ENCODE measurements at places on chromosomes 16 and 17.

DNA sequence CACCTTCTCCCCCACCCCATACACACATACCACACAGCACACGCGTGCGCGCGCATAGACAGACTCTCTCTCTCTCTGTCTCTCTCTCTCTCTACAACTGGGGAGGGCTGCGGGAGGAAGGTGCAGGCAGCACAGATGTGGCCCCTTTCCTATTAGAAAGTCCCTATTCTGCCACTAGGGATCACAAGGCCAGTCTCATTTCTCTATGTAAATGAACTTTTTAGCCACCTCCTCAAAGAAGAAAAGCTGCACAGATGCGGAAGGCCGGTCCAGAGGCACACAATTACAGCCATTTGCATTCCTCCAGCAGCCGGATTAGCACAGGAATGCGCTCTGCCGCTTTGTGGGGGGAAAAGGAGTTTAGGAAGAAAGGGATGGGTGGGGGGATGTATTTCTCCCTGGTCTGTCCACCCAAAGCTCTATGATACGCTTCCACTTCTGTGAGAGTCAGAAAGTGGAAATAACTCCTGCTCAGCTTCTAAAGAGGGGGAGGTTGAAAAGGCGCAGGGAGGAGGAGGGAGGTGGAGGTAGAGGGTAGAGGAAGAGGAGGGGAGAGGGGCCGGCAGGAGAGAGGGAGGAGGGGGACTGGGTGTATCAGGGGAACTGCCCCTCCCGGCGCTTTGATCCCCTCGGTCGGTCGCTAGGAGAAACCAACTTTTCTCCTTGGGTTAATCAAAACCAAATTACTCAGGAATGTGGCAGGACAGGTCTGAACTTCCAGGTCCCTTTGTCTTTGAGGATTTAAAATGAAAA is 11.7 kb downstream of the ZFHX3 start:
- peak; percentile 58 for DNase-seq

- no peak for DNase-seq
Observed at GRCh38 chr16:22664132-22664531, 149.8 kb upstream of the HS3ST2 start.

- DNase-seq: no peak
Observed at GRCh38 chr17:11205659-11206058, 35.4 kb upstream of the SHISA6 start.

DNA sequence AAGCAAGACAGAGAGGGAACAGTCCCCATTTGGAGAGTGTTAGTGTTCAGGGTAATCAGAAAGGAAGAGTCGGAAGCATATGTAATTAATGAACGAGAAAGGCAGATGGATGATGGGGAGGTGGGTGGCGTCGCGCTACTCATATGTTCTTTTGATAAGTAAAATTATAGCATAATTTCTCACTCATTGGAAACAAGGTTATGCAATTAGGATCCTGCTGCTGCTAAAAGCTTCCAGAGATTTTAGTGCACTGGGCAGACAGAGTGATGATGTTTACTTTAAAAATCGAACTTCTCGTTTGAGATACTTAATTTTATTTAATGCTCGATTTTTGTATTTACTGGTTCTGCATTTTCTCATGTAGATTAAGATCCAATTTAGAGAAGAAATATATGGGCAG is 96.2 kb downstream of the PRKCA start:
- DNase-seq: no peak

DNA sequence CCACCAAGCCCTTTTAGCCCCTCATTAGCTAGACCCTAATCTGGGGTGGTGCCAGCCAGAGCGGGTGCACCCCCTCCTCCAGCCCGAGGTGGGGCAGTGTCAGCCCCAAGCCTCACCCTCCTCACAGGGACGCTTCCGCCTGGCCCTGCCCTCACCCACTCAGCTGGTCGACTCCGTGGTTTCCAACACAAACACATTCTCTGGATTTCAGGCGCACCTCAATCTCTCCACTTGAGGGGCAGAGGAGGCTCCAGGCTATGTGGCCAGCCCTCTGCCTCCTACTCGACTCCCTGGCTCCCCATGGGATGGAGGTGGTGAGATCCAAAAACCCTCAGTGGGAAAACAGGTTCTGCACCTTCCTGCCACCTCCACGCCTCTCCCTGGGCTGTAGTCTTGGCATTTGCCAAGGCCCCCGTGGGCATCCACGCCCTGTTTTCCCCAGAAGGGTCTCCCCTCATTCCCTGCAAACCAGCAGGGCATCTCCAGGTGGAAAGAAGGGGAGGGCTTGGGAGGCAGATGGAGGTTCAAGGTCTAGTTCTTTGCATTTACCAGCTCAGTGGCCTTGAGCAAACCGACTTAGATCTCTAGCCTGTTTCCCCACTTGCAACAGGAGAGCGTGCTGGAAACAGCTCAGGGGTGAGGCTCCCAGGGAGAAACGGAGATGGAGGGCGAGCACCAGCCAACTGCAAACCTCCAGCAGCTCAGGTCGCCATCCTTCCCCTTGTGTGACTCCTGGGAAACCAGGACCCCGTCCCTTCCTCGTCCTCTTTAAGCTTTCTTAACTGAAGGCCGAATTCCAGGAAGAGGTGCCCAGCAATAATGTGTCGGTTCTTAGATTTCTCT is 1.7 kb downstream of the EMP2 start:
- DNase-seq: no peak

DNA sequence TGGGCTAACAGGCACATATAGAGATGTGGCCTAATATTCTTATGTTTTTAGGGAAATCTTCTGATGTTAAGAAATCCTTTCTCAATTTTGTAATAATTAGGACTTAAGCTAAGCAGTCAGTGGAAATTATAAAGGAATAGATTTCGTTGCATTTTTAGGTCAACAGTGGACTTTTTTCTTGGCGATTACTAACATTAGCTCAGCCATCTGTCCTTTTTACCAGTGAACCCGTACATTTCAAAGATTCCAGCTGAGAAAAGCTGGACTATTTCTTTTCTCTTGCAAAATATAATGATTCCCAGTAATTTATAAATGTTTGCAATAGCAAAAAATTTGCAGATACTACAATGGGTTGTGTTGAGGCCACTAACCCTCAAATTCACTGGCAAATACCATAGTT is 54.9 kb upstream of the CA10 start:
- no peak for DNase-seq

- peak; percentile 96 for DNase-seq
Observed at GRCh38 chr16:81625544-81626153, 153.4 kb upstream of the PLCG2 start.

GRCh38 chr16:49635009-49635350 is 220.9 kb downstream of the ZNF423 start:
- DNase-seq: no peak

DNA sequence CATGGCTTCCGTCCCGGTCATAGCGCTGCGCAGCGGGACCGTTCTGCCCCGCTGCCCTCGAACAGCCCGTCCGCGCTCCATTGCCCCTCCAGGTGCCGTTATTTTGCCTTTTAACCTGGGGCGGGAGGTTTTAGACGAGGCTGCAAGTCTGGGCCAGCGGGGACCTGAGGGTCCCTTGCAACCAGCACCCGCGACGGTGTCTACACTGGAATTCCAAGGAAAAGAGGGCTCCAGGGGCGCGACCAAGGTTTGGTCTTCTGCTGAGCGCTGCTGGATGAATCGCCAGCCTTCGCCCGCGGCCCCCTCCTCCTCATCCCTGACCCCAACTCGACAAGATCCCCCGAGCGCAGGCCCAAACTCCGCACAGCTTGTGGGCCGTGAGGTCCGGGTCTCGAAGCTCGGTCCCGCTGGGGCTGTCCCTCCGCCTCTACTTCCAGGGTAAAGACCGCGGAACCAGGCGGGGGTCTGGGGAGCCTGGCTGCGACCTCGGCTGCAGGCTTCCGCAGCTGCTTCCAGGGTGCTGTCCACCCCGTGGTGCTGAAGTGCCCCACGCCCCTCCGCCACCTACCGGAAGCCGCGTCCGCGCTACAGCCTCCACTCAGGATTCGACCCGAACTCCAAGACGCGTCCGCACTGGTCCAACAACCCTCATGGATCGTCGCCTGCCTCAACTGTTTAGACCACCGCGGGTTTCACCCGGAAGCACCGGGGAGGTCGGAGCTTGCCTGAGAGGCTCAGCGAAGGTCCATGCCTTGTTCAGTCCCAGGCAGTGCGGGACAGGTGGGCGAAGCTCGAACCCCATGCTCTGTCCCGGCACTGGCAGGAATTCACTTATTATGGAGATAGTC is 10.1 kb upstream of the CA4 start:
- peak; percentile 61 for DNase-seq

DNA sequence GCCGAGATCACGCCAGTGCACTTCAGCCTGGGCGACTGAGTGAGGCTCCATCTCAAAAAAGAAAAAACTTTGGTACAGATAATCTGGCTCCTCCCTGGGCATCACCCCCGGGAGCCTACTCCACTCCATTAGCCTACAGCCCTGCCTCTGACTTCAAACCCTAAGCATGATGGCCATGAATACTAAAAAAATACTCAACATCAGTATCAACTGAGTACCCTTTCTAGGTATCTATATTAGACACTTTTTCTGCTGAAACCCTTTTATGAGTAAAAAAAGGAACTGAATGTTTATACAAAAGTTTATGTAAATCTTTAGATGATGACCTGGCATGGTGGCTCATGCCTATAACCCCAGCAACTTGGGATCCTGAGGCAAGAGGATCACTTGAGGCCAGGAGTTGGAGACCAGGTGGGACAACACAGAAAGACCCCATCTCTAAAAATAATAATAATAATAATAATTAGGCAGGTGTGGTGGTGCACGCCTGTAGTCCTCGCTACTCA is 6.9 kb downstream of the RDM1 start:
- no peak for DNase-seq

DNA sequence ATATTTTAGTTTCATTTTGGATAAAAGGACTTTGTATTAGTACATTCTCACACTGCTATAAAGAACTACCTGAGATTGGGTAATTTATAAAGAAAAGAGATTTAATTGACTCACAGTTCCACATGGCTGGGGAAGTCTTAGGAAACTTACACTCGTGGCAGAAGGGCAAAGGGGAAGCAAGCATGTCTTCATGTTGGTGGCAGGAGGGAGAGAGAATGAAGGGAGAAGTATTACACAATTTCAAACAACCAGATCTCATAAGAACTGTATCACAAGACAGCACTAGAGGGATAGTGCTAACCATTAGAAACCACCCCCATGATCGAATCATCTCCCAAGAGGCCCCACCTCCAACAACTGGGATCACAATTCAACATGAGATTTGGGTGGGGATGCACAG is 142.9 kb downstream of the USP31 start:
- DNase-seq: no peak

DNA sequence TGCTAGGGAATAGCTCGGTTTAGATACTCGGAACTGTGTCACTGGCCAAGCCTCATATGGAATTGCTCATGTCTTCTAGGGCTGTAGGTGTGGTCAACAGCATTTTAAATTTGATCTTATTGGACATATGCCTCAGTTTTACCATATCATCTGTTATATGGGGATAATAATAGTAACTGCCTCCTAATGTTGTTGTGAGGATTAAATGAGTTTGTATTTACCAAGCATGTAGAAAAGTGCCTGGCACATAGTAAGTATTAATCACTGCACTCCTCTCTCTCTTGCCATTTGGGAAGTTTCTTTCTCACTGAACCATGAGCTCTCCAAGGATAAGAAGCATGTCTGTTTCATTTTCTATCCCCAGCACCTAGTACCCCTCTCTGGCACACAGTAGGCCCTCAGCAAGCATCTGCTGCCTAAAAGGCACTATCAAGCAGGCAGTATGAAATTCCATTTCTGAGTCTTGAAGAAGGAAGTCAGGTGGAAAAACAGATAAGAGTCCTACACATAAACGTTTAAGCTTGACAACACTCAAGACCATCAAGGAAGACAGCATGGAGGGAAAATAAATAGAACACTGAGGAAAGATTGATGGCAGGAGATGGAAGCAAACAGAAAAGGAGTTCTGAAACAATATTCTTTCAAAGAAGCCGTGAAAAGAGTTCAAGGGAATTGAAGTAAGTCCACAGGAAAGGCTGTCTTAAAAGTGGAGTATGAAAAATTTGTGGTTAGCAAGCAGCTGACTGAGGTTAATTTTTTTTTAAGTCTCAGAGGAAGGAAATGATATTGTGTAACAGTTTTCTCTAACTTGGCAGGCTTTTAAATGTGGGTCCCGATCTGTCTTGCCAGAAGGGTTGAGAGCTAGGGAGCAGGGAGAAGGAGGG is 2.2 kb upstream of the ATP6V0A1 start:
- DNase-seq: peak; percentile 61

DNA sequence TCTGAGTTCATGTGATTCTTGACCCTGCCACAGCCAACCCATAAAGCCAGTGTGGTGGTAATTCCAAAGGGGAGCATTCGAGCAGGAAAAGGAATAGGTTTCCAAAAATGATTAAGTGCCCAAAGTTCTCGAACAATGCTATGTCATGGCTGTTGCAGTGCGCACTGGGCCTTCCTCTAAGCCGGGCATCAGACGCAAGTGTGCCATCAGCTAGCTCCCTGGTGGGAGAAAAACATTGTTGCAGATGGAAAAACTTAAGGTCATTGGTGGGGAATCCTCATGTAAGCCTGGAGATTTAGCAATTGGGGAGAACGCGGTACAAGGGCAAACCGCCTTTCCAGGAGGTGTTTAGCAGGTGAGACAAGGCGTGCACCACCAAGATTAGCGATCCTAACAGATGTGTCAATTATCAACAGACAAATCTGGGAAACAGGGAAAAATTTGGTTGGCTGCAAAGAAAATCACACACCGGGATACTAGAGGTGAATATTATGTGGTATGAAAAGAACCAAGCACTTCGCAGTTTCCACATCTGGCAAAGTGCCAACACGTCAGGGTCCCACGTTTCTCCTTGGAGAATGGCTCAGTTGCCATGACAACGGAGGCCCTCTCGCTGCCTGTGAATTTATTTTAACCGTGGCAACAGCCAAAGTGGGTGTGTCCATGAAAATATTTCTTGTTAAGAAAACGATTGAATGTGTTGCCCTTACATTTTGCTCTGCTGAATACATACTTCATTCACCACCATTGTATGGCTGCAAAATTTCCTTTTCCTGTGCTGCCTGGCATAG is 118.5 kb upstream of the CACNG5 start:
- no peak for DNase-seq

- no peak for DNase-seq
Observed at GRCh38 chr16:85329059-85329812, 217.0 kb upstream of the CIBAR2 start.

GRCh38 chr17:33874617-33875060 is 380.4 kb upstream of the CCL2 start:
- peak; percentile 51 for DNase-seq

- DNase-seq: no peak
Observed at GRCh38 chr16:49858200-49859124, 2.5 kb upstream of the ZNF423 start.

DNA sequence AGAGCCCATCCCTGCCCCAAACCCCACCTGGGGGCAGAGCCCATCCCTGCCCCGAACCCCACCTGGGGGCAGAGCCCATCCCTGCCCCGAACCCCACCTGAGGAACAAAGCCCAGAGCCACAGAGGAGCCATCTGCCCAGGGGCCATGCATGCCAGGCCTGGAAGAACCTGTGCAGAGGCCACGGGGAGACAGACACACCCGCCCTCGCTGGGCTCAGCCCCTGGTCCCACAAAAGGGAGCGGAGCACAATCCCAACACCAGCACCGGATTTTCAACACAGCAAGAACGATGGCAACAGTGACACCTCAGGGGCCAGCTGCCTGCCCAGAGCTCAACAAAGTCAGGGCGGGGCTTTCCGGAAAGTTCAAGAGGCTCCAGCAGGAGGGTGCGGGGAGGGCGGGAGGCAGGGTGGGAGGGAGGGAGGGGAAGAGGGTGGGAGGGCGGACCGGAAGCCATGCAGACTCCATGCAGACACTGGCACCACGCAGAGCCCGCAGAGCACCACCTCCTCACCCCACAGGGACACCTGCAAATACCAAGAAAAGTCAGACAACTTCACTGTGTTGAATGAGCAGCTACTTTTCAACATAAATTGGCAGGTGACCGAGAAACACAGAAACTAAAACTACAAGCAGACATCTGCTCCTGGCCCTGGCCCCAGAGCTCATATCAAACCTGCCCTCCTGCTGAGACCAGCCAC is 27.9 kb upstream of the C16orf95 start:
- no peak for DNase-seq
